ENCODE measurements at places on chromosomes 3 and 15. TPM values are rescaled to one million over a fixed set of nuclear protein-coding genes. Genes with fewer than 3 reads are reported as not detected.

The LRRC49 gene
- 35.4 TPM for total RNA-seq

The CLDN18 gene
- total RNA-seq, result 1.7 TPM

DNA sequence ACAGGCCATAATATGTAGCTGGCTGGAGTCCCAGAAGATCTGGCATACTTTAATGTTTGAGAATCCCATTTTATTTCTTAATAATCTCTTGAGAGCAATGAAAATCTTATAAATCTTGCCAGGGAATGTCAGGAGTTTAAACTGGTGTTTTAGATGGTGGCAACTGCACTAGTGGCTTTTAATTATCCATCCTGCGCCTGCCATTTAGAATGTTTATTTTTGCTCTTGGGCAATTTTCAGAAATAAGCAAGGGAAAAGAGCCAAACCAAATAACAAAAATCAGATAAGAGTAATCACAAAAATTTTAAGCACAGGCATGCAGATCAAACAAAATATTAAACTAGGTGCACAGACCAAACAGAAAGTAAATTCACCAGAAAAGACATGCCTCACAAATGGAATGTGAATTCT, 41.9 kb upstream of the UBP1 start:
- H3K4me1 ChIP-seq, result no peaks in the 10 kb centered on the region
- DNase-seq, result no peak

The TXNRD3 gene
- 25.7 TPM for total RNA-seq

GRCh38 chr3:113329757-113330156, 111.5 kb downstream of the CFAP44 start:
- no peak overlapping the region for H3K4me3 ChIP-seq
- H3K27me3 ChIP-seq, result no peaks in the 10 kb centered on the region
- no peaks in the 10 kb centered on the region for H3K4me1 ChIP-seq
- no peak for DNase-seq

The PLXNB1 gene
- 79.2 TPM for total RNA-seq

The GOLGA6L9 gene
- 13.8 TPM for total RNA-seq

The DISP2 gene
- total RNA-seq, result 4.4 TPM

The MYL3 gene
- 1.2 TPM for total RNA-seq

GRCh38 chr15:69939513-69940440, 157.9 kb downstream of the TLE3 start:
- no peaks in the 10 kb centered on the region for H3K36me3 ChIP-seq
- H3K4me1 ChIP-seq, result no peaks in the 10 kb centered on the region
- no peak overlapping the region for H3K4me3 ChIP-seq

- H3K27me3 ChIP-seq, result no peaks in the 10 kb centered on the region
- peaks cover 54% of the 10 kb centered on the region for H3K4me1 ChIP-seq
- DNase-seq, result peak; percentile 77
- H3K36me3 ChIP-seq, result no peaks in the 10 kb centered on the region
- H3K4me3 ChIP-seq, result peak overlapping the region; percentile 15
- H3K27ac ChIP-seq, result peak overlapping the region; percentile 73
Observed at GRCh38 chr3:38458796-38459498, 5.3 kb downstream of the ACVR2B start.

The CSPG5 gene
- 2.4 TPM for total RNA-seq

DNA sequence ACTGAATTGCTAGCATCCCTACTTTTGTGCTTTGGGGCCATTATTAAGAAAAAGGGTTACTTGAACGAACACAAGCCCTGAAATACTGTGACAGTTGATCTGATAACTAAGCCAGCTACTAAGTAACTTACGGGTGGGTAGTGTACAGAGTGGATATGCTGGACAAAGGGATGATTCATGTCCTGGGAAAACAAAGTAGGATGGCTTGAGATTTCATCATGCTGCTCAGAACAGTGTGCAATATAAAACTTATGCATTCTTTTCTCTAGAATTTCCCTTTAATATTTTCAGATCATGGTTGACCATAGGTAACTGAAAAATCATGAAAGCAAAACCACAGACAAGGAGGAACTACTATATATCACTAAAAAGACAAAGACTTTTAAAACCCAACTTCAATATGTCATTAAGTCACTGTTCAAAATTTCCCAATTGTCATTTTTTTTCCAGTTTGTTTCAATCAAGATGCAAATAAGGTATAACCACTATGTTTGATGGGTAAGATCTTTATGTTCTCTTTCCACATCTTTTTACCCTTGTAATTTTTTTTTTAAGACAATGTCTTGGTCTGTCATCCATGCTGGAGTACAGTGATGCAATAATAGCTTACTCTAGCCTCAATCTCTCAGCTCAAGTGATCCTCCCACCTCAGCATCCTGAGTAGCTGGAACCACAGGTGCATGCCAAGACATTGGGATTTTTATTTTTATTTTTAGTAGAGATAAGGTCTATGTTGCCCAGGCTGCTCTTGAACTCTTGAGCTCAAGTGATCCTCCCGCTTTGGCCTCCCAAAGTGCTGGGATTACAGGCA, 67.7 kb downstream of the IFT80 start:
- H3K27ac ChIP-seq, result no peak overlapping the region
- no peaks in the 10 kb centered on the region for H3K27me3 ChIP-seq
- DNase-seq, result no peak
- no peaks in the 10 kb centered on the region for H3K36me3 ChIP-seq
- peaks cover 5% of the 10 kb centered on the region for H3K4me1 ChIP-seq

The EID1 gene
- 229 TPM for total RNA-seq

- no peak overlapping the region for H3K27ac ChIP-seq
- H3K36me3 ChIP-seq, result no peaks in the 10 kb centered on the region
Observed at GRCh38 chr3:191884132-191884531, 423.2 kb downstream of the PYDC2 start.

DNA sequence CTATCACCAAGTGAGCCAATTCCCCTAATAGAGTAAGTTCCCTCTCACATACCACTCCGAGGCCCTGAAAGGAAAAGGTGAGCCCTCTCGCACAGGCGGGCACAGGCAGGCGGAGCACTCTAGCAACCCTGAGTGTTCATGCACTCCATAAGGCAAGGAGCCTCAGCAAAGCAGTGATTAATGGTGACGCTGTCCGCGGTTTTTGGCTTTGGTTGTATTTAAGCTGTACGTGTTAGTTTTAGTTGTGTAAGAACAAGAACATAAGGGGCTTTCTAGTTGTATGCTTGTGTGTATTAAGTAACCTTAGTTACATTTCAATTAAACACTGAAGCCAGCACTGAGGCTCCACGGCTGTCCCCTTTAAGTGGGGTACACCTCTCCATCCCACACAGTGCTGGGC, 33.1 kb downstream of the KLHL25 start:
- peaks cover 38% of the 10 kb centered on the region for H3K4me1 ChIP-seq
- H3K4me3 ChIP-seq, result no peak overlapping the region
- H3K36me3 ChIP-seq, result no peaks in the 10 kb centered on the region
- DNase-seq, result no peak

The CHRNA5 gene
- 4.4 TPM for total RNA-seq

GRCh38 chr3:127959873-127960272, 44.8 kb downstream of the KBTBD12 start:
- peak; percentile 40 for DNase-seq
- H3K4me3 ChIP-seq, result no peak overlapping the region
- H3K36me3 ChIP-seq, result no peaks in the 10 kb centered on the region
- no peaks in the 10 kb centered on the region for H3K4me1 ChIP-seq
- H3K27me3 ChIP-seq, result no peaks in the 10 kb centered on the region
- no peak overlapping the region for H3K27ac ChIP-seq

The ATP10A gene
- total RNA-seq, result 22.8 TPM

The TCF12 gene
- total RNA-seq, result 146 TPM

GRCh38 chr15:48940508-48940907, 23.2 kb downstream of the SHC4 start:
- no peaks in the 10 kb centered on the region for H3K27me3 ChIP-seq
- H3K4me3 ChIP-seq, result no peak overlapping the region
- no peaks in the 10 kb centered on the region for H3K36me3 ChIP-seq
- no peak for DNase-seq
- H3K4me1 ChIP-seq, result peaks cover 4% of the 10 kb centered on the region

The DAZL gene
- total RNA-seq, result 71.5 TPM

The CLSTN2 gene
- total RNA-seq, result 5.7 TPM

DNA sequence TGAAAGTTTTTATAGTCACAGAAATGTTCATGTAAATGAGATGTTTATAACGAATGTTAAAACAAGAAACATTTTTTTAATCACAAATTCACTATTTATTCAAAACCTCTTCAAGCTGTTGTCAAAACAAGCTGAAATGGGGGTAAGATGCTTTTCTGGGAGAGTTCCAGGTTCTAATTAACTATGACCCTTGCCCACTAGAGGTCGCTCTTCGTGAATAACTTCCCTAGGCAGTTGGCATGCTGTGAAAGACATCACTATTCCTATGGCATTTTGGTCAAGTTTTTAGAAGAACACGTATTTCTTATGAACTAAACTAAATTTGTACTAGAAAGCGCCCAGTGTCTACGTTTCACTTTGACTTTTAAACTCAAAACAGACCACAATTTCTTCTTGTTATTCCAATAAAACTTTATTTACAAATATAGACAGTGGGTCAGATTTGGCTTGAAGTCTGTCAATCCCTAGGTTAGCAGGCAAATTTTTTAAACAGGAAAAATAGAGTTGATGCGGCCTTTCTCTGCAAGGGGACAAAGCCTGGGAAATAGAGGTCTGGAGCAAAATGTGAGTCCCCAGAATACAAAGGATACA, 62.8 kb upstream of the CMTM8 start:
- no peak overlapping the region for H3K4me3 ChIP-seq
- no peaks in the 10 kb centered on the region for H3K36me3 ChIP-seq
- no peaks in the 10 kb centered on the region for H3K4me1 ChIP-seq
- no peaks in the 10 kb centered on the region for H3K27me3 ChIP-seq
- peak; percentile 71 for DNase-seq

DNA sequence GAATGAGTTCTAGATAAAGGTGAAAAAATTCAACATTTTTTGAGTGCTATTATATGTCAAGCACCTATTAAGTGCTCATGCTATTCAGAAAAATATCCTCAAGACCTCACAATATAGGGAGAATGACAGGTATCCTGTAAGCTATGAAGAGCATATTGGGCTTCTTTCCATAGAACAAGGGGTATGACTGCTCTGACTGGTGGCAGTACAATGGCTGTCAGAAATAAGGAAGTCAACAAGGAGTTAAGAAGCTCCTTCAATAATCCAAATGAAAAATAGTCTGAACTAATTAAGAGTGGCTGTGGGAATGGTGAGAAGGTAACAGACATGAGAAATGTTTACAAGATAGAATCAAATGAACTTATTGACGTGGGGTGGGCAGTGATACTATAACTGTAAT, 24.7 kb downstream of the NPTN start:
- peak overlapping the region; percentile 28 for H3K27ac ChIP-seq
- no peak for DNase-seq
- no peak overlapping the region for H3K4me3 ChIP-seq
- H3K4me1 ChIP-seq, result peaks cover 17% of the 10 kb centered on the region

The ALDH1A3 gene
- 42.5 TPM for total RNA-seq

GRCh38 chr3:62587579-62588031, 214.3 kb upstream of the FEZF2 start:
- H3K27ac ChIP-seq, result no peak overlapping the region
- H3K36me3 ChIP-seq, result no peaks in the 10 kb centered on the region
- no peak overlapping the region for H3K4me3 ChIP-seq
- H3K27me3 ChIP-seq, result no peaks in the 10 kb centered on the region
- no peaks in the 10 kb centered on the region for H3K4me1 ChIP-seq
- DNase-seq, result no peak

GRCh38 chr15:80984856-80985255, 4.8 kb downstream of the MESD start:
- H3K4me3 ChIP-seq, result no peak overlapping the region
- H3K36me3 ChIP-seq, result no peaks in the 10 kb centered on the region
- no peaks in the 10 kb centered on the region for H3K4me1 ChIP-seq

- no peak overlapping the region for H3K27ac ChIP-seq
- no peaks in the 10 kb centered on the region for H3K36me3 ChIP-seq
- H3K4me3 ChIP-seq, result no peak overlapping the region
Observed at GRCh38 chr15:30925686-30926085, 22.0 kb downstream of the FAN1 start.

All from testis (tissue), 5 donors.